ENCODE measurements at places on chromosomes 16 and 17.

DNA sequence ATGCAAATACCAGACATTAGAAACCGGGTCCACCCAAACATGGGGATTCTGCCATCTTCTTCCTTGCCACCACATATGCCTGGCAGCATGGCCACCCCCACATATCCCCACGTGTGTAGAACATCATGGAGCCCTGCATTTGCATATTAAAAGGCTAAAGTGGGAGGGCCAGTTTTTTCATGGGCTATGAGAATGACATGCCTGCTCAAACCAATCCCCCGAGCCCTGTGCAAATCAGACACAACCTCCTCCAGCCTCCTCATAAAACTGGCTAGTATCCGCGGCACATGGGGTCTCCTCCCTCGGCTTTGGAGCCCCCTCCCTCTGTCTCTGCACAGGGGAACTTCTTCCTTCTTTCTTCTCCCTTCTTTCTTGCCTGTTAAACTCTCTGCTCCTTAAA is 174.9 kb upstream of the WSCD1 start:
- no peak for DNase-seq

DNA sequence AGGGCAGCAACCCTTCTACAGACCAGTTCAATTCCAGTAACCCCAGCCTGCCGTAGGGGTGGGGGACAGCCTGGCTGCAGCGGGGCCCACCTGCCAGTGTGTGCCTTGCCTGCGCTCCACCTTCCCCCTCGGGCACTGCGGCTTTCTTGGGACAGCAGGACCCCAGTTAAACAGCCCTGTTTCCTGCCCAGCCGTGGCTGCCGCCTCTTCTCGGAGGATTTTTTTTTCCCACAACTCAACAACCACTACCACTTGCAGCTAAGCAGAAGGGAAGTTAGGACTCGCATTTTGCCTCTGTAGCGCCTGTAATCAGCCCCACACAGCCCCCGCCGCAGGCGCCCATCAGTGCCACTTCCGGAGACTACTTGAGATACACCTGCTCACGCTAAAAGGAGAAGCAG is 76.1 kb downstream of the RAI1 start:
- no peak for DNase-seq

DNA sequence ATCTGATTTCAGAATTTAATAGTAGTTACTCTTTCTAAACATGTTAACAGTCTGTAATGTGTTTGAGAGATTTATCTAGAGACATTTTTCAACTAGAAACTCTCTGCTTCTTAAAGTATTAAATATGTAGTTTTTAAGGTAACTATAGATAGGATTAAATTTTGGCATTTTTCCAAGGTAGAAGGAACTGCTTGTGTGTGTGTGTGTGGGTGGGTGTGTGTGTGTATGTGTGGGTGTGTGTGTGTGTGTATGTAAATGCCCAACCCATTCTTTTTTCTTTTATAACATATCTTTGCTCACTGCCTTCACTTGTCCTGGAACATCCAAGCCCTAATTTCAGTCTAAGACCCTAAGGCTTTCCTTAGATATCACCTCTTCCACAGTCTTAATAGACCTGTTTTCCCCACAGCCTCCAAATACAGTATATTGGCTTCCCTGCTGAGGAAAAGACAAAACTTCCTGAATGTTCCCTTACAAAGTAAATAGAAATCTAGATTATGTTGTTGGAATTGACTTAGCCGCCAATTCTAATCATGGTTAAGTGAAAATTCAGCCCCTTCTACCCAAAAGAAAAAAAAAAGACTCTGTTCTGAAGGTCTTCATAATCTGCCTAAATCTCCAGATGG is 33.5 kb downstream of the NUP93 start:
- DNase-seq: no peak

GRCh38 chr16:22070361-22071330 is 21.7 kb upstream of the VWA3A start:
- no peak for DNase-seq

DNA sequence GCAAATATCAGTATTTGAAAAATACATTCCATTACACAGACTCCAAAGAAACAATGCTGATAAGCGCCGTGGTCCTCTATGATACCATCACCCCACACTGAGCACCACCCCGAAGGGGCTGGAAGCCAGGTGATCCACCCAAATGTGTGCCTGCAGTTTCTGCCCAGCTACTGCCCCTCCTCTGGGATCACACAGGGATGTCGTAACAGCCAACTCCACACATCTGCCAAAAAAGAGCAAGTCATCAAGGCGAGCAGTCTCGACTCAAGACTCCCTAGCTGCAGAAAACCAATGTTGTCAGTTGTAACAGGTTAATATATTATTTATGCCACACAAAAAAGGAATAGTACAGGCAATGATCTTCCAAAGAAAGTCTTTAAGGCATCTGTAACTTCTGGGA is 21.0 kb downstream of the CYB5D2 start:
- DNase-seq: no peak

DNA sequence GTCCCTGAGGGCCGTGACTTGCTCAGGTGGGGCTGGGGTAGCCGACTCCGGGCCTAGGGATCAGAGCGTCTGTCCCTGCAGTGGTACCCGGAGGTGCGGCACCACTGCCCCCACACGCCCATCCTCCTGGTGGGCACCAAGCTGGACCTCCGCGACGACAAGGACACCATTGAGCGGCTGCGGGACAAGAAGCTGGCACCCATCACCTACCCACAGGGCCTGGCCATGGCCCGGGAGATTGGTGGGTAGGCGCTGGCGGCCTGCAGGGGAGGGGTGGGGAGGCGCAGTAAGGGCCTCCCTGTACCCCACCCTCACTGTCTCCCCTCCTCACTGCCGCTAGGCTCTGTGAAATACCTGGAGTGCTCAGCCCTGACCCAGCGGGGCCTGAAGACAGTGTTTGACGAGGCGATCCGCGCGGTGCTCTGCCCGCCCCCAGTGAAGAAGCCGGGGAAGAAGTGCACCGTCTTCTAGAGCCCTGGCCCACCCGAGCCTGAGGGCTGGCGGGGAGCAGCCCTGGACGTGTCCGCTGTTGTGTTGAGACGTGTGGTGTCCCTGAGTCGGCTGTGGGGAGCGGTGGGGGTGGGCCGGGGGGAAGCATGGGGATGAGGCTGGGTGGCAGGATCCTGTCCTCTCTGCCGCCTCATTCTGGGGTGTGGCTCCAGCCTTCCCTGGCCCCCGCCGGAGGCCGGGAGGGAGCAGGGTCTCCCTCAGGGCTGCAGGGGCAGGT is 2.0 kb downstream of the RAC3 start:
- DNase-seq: no peak

DNA sequence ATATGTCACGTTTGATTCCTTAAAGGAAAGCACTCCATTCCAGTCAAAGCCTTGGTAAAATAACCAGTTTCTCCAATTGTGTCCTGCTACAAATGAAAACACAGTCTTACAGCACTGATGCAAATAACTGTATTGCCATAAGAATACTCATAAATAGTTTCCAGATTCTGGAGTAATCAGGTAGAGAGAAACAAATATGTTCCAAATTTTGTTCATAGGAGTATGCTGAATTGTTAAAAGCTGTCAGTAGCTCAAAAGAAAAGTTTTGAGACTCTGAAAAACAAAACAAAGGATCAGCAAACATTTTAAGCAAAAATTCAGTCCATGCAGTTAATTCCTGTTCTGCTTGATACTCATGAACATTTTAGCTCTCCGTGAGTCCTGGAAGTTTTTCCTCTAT is 7.8 kb downstream of the DHRS7B start:
- DNase-seq: no peak

GRCh38 chr17:75652934-75653549 is 13.9 kb downstream of the RECQL5 start:
- DNase-seq: no peak

- peak; percentile 19 for DNase-seq
Observed at GRCh38 chr16:56657555-56658326, at the start of gene MT1F. MT1F (plus strand) TSS chr16:56657959; CDS start chr16:56658059, 100 bp downstream.

All from stimulated activated CD4-positive, alpha-beta T cell treated with anti-CD3 and anti-CD28 coated beads, Interleukin-1b, Interleukin-23, amount 100 ng/mL, for 1 hour (primary cell).